ENCODE measurements at places on chromosomes 2 and 18.

GRCh38 chr2:186540941-186541340 lies 48.9 kb upstream of the ITGAV start:
- no peak for DNase-seq

DNA sequence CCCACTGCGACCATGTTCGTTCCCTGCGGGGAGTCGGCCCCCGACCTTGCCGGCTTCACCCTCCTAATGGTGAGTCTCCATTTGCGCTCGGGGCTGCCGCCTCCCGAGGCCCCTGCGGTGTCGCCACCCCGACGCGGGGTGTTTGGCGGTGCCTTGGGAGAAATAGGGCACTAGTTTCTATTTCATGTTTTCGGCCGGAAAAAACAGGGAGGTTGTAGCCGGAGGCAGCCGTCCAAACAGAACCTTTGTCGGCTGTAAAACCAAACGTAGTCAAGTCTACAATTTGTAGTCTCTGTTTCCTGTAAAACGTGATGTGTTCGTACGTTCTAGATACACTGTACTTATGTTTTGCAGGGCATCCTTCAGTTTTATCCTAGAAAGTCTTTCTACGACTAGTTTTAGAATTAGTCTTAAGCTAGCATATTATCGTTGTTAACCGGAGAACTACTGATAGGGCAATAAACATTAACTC lies 290 bp downstream of the PSMG2 start:
- DNase-seq: no peak

- no peak for DNase-seq
These were observed 437.4 kb upstream of the POU3F3 start for GRCh38 chr2:104416339-104417000.

DNA sequence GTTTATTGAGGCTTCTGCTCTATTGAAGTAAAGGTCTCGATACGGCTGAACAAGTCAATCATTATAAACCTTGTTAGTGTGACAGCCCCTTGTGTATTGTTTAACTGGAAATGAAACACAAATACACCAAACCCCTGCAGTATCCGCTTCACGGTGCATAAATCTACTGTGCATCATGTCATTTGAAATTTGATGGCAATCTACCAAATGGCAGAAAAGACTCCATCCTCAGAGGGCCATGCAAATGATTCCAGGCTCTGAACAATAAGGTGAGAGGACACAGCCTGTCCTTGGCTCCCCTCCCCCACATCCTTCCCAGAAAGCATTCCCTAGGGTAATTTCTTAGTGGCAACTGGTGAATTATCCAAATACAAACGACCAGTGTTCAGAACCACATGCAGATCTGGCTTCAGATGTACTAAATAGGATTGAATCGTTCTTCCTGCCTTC lies 80.6 kb downstream of the ADCYAP1 start:
- no peak for DNase-seq

- no peak for DNase-seq
These were observed 738.1 kb upstream of the NXPH2 start for GRCh38 chr2:139518321-139518720.

DNA sequence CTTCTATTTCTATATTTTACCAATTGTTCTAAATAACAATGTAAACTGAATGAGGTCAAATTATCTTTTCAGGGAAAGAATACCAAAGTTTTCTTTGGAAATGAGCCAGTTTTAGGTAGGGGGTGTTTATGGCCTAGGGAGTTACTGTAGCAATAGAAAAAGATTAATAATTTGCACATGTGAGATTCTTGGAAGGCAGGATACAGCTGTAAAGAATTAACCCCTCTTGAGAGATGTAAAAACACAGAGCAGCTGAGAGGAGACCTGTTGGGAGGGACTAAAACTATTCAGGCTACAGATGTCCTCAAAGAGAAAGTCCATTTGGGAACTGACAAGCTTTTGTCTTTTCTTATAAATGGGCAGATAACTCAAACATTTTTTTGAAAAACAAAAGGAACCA lies 182.2 kb downstream of the FIGN start:
- DNase-seq: no peak

GRCh38 chr18:4641771-4642368 lies 186.8 kb upstream of the DLGAP1 start:
- no peak for DNase-seq

DNA sequence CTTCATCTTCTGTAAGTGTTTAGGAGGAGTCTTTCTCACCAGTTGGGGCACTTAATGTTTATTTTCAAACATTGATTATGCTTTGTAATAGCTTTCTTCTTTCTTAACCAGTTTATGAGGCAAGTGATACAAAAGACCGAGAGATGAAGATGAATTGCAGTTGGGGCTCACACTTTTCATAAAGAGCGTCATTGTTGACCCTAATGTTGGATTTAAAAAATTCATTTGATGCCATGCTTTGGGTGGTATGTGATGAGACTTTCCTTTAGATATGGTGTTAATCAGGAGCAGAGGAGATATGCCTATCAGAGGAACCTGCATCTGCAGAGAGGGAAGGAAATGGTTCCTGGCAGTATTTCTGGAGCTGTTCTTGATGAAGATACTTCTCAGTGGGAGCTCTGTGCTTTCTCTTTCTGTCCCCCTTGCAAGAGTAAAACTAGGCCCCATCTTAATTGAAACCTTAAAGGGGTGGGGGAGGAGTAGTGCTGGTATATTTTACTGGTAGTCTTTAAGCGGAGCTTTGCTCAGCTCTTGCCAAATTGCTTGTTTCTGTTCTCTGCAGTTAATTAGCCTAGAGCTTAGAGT lies 2.3 kb downstream of the EML4 start:
- DNase-seq: no peak

DNA sequence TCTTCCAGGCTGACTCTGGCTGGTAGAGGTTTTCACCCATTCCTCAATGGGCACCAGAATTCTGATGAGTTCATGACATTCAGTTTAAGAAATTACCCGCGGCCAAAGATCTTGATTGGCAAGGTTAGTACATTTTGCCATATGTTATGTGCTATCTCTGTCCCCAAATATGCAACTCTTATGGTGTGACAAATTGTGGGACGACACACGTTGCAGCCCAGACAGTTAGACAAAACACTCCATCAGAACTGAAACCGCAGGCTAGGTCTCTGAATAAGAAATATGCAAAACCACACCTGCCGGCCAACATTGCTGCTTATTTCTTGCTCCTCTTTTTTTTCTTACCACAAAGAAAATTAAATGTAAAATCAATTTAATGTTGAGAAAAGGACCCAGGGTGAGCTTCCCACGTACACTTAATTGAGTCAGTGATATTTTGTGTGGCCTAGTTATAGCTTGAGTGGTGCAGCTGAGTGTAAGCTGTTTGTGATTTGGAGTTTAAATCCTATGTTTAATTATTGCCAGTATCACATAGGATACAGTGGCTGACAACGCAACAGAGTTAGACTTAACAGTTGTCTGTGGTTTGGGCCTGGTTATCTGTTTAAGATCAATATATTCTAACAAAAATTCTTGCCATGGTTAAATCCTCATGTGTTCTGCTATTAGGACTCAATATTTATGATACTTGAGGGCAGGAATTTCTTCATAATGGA lies 35.7 kb upstream of the LTBP1 start:
- no peak for DNase-seq

GRCh38 chr2:238267341-238267710 lies 21.1 kb downstream of the PER2 start:
- no peak for DNase-seq

DNA sequence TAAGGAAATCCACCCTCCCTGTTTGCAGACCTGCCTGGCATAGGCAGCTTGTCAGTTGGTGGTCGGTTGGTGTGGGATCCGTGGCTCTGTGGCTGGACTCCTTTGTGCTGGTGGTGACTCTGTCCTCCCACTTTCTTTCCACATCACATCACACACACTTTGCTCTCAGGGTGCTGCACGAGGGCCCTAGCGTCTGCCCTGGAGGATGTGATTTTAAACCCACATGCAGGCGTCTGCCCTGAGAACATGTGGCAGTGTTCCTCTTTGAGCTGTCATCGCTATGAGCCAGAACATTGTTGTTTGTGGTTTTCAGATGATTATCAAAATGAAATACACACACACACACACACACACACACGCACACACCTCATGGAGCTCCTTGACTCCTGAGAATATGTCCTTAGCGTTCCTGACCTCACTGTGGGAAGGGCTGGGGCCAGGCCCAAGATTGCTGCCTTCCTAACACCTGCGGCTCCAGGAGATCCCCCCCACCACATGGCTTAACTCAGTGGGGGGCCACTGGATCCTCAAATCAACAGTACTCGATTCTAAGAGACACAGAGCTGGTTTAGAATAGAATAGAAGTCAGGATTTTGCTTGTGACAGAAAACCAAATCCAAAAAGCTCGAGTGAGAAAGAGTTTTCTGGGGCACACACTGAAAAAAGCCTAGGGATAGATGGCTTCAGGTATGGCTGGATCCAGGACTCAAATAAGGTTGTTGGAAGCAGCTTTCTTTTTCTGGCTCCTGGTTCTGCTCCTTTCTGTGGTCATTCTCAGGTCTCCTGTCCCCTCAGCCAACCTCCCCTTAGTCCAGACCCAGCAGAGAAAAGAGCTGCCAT lies 54.8 kb downstream of the RTP5 start:
- DNase-seq: no peak

- no peak for DNase-seq
These were observed 188.0 kb downstream of the CDH7 start for GRCh38 chr18:65938592-65939372.

DNA sequence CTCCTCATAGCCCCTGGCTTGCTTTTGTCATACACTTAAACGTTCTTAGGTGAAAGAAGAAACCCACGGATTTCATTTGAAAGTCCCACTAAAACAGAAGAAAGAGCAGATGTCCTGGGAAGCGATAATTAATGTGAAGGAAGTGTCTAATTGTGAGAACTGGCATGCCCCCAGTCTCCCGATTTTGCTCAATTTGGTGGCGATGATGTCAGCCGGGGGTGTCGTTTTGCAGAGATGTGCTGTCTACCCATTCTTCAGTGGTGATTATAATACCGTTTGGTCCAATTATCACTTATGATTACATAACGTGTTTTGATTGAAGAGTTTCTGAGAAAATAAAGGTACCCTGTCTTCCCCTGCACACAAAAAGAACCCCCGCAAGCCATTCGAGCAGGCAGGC lies 103.1 kb downstream of the RTN4 start:
- DNase-seq: no peak

- no peak for DNase-seq
These were observed 81.1 kb downstream of the SLC66A3 start for GRCh38 chr2:11236335-11236734.

DNA sequence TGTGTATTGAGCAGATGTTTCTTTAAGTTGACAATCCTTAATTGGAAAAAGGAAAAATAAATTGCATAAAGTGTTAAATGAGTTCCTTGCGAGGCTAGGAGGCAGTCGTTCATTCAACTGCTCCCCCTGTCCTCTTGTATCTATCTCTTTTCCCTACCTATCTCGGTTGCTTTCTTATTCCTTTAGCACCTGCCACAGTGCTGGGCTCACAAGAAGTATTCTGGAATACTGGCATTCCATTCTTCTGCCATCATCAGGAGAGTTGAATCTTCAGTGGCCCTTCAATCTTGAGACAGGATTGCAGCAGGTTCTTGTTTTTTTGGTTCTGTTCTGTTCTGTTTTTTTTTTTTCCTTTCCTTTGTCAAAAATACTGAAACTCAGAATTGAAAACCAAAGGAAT lies 143.1 kb upstream of the AQP4 start:
- no peak for DNase-seq

DNA sequence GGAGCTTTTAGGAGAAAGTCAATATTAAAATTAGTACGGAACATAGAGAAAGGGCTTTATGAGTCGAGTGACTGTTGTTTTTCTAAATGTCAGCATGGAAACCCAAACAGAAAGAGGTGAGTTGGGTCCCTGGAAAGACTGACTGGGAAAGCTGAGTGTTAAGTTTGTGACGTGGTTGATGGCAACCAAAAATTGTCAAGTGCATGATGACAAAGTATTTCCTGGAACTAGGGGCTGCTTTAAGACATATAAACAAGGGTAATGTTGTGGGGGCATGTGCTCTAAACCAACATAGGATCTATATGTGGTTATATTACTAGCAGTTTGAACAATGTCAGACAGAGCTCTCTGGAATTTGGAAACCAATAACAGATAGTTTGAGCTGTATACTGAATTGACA lies 50.9 kb upstream of the GPD2 start:
- no peak for DNase-seq

- peak; percentile 21 for DNase-seq
These were observed 13.1 kb upstream of the ACTR3 start for GRCh38 chr2:113876503-113877387.

DNA sequence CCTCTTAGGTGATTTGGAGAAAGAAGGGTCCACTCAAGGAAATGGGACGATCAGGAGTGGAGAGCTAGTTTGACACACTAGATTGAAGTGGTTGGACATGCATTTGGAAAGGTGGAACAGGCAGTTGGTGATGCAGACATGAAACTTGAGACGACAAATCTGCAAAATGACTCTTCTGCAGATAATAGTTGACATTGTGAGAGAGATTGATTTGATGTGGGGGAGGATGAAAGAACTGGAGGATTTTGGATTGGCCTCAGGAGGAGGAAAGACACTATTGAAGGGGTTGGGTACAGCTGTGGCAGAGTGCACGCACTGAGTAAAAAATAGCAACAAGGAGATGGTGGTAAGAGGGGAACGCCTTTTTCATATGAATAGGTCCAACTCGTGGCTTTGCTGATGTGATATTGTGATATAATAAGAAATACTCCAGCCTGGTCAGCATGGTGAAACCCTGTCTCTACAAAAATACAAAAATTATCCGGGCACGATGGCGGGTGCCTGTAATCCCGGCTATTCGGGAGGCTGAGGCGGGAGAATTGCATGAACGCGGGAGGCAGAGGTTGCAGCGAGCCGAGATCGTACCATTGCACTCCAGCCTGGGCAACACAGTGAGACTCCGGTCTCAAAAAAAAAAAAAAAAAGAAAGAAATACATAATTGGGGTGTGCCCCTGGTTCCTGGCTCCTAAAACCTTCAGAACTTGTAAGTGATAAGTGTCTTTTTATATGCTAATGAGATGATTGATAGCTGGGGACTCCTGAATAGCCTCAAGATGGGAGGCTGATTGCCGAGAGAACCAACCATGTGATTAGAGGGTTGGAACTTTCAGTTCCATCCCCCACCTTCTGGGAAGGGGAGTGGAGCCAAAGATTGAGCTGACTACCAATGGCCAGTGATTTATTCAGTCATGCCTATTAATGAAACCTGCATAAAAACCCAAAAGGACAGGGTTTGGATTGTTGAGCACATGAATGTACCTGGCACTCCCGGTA lies 9.7 kb downstream of the TTLL4 start:
- no peak for DNase-seq

DNA sequence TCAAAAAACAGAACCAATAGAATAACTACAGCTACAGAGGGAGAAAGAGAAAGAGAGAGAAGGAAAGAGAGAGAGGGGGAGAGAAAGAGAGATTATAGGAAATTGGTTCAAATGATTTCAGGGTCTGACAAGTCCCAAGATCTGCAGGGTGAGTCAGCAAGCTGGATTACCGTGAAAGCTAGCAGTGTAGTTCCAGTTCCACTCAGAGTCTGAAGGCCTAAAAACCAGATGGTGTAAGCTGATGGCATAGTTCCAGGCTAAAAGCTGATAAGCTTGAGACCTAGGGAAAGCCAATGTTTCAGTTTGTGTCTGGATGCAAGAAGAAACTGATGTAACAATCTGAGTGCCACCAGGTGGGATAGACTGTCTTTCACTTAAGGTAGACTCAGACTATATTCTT lies 397.7 kb downstream of the TRIB2 start:
- DNase-seq: peak; percentile 54

GRCh38 chr18:55102501-55102900 lies 143.2 kb upstream of the CCDC68 start:
- DNase-seq: no peak

- DNase-seq: no peak
These were observed 131.0 kb downstream of the SETBP1 start for GRCh38 chr18:44811572-44812125.

Measured in spinal cord (tissue), 10 donors.